Hindlimb muscle (tissue), 1 donor: ENCODE measurements at places on chromosomes 5 and 9.

DNA sequence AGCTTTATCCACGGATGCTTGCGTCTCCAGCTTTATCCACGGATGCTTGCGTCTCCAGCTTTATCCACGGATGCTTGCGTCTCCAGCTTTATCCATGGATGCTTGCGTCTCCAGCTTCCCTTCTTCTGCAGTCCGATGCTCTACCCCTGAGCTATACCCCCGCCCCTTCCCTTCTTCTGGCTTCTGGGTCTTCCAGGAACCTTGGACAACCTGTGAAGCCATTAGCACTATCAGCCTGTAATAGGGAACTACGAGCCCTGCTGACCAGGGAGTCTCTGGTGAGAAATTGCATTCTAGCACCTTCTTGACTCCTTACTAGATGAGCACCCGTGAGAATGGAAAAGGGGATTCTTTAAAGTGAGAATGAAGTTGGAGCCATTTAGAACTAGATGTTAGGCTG is 39.1 kb upstream of the SH3PXD2B start:
- DNase-seq, result no peak

- no peak for DNase-seq
Observed at GRCh38 chr5:166382031-166382430, 1909.4 kb upstream of the WWC1 start.

DNA sequence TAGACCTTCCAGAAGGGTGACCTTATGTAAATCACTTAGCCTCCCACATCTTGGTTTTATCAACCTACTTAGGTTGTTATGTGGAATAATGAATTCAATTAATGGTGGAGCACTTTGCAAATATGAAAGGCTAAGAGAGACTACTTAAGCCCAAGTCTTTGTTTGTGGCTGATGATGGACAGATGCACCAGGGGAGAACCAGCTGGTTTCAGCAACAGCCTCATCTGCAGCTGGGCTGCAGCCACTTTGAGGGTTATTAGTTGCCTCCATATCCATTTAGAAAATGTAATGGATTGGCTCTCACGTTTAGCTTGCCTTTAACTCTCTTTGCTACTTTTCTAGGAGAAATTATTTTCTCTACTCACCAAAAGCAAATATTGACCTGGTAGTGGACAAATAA is 146.6 kb downstream of the ESM1 start:
- DNase-seq, result no peak

- DNase-seq, result no peak
Observed at GRCh38 chr9:109681301-109681700, 98.7 kb upstream of the PALM2AKAP2 start.

DNA sequence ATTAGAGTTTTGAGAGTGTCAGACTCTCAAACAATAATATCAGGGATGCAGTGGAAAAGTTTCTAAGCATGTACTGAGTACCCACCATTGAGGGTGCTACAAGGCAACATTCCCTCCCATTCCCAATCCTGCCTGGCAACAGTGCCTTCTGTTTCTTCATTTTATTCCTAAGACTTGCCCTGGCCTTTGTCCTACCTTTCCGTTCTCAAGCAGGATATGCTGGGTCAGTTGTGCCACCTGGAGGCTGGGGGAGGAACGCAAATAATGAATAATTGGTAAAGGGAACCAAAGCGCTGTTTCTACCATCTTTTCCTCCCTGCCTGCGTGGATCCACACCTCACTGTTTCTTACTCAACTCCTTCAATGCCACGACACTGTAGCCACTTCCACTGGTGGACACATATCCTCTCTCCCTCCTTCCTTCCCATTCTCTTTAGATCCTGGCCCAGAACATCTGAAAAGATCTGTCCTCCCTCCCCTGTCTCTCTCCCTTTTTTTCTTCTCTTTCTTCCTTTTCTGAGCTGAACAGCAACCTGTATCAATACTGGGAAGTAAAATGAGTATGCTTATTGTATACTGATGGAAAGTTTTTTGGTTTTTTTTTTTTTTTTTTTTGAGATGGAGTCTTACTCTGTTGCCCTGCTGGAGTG is 149.5 kb downstream of the C9orf152 start:
- DNase-seq, result no peak

DNA sequence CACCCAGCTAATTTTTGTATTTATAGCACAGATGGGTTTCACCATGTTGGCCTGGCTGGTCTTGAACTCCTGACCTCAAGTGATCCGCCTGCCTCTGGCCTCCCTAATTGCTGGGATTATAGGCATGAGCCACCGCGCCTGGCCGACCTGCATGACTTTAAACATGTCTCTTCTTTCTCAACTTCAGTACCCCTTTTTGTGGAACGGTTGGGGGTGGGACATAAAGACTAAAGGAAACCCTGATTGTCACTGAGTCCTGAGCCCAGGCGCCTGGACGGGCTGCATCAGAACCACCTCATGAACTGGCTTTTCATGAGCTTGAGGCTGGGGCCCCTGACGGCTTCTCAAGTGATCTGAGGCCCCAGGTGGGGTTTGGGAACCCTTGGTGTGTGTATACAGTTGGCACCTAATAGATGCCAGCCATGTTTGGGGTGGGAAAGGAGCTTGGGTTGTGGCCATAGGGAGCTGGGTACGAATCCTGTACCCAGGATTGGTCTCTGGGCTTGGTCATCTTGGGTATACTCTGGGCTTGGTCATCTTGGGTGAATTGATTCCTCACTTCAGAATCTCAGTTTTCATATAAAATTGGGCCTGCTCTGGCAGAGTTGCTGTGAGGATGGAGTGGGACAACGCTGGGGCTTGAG is 2.2 kb downstream of the GRK6 start:
- DNase-seq, result no peak

- no peak for DNase-seq
Observed at GRCh38 chr5:159844267-159845121, 71.8 kb upstream of the ADRA1B start.

DNA sequence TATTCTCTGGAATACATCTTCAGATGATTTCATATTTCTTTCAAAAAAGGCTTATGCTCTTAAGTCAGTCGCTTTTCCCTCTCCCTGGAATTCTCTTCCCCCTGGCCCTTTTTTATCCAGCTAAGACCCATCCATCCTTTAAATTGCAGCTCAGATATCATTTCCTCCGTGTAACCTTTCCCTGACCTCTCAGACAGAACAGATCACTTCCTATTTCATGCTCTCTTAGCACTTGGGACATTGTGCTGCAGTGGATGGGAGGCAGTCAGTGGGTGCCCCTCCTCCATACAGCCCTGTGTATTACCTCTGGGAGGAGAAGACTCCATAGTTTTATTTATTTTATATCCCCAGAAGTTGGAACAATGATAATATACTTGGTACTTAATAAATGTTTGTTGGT is 423.4 kb downstream of the ISL1 start:
- no peak for DNase-seq

DNA sequence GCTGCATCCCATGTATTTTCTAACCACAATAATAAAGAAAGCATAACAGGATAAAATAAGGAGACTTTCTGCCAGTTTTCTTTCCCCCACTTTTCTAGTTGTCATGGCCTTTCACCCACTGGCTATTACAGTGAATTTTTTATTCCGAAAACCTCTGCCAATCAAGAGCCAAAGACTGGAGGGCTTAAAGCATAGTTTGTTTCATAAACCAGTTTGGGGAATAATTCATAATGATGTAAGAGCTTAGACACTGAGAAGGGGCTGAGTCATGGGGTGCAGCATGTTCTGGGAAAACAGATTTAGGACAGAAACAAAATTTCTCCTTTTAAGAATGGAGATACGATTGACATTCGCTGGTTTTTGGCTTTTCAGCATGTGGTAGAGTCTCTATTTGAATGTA is 4.4 kb upstream of the GLIPR2 start:
- DNase-seq, result no peak

DNA sequence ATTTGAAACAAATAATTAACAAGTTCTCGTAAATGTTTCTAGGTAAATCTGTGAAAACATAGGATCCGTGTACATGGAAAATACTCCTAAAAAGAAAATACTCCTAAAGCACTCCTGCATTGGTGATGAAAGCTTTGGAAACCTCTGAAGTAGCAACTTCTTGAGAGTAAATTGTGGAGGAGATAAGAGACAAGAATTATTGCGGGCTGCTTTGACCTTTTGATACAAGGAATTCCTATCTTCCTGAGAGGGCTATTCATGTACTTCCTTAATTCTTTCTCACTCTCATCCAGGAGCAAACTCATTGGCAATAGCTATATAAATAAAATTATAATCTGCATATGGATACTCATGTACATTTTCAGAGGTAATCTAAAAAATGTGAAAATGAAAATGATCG is 158.4 kb upstream of the PIK3R1 start:
- DNase-seq, result no peak

GRCh38 chr9:78707481-78707991 is 410.6 kb downstream of the PSAT1 start:
- DNase-seq, result no peak

GRCh38 chr5:91830361-91830953 is 447.3 kb upstream of the ARRDC3 start:
- DNase-seq, result no peak

DNA sequence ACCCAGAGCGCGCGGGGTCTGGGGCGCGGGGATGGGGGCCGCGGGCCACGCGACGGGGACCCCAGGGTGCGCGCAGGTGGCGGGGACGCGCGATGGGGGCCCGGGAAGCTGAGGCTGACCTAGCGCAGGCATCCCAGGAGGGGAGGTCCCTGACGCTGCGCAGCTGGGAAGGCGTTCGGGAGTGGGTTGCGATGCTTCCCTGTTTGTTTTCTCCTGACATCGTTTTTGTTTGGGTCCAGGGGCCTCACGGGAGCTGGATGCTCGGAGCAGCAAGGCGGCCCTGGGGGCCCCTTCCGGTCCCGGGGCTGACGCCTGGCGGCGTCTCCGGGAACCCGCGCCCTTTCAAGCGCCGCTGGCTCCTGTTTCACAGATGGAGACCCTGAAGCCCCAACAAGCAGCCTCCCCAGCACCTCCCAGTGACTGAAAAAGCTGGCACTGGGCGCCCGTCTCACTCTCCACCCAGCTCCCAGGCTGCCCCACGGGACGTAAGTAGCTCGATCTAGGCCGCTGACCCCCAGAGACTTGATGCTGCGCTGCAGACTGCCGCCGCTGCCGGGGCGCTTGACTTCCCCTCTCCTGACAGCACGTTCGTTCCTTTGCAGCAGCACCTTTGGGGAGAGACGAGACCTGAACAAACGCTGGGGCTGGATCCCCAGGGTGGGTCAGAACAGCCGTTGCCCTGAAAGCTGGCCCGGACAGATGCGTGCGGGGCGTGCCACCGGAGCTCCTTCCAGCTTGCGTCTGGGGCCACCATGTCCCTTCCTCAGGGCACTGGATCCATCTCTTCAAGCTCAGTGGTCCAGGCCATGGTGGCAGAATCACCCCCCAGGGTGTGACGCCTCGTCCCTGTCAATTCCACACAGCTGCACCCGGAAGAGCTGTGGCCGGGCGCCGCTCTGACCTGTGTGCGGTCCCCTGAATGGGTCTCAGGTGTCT is 593 bp downstream of the BRD3OS start:
- no peak for DNase-seq

GRCh38 chr5:103741984-103742383 is 179.4 kb upstream of the NUDT12 start:
- no peak for DNase-seq

- no peak for DNase-seq
Observed at GRCh38 chr5:40550481-40550880, 129.2 kb upstream of the PTGER4 start.

GRCh38 chr9:81680506-81680905 is 8.8 kb downstream of the TLE1 start:
- no peak for DNase-seq

GRCh38 chr9:109699019-109699418 is 81.0 kb upstream of the PALM2AKAP2 start:
- DNase-seq, result no peak

DNA sequence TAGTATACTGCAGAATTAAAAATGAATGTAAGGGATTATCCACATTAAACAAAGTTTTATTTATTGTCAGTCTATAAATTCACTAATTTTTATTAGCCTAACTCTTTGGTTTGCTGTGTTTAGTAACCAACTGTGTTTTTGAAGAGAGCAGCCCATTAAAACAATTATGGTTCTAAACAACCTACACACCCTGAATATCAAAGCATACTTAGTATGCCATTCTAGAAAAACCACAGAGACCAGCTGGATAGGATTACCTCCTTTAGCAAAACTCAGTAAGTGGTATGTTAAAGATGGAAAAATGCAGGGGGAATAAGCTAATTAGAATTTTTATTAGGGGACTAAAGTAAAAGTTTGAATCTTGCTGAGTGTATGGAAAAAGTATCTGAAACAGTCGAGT is 1981.7 kb upstream of the NUDT12 start:
- DNase-seq, result no peak

GRCh38 chr5:148416921-148417320 is 33.2 kb downstream of the FBXO38 start:
- no peak for DNase-seq

- peak; percentile 20 for DNase-seq
Observed at GRCh38 chr5:164951570-164951969, 1446.2 kb downstream of the MAT2B start.

- DNase-seq, result no peak
Observed at GRCh38 chr5:96869372-96869641, 7.0 kb upstream of the ERAP2 start.

- DNase-seq, result no peak
Observed at GRCh38 chr5:3077684-3078083, 326.2 kb upstream of the IRX2 start.

GRCh38 chr9:129990269-129991010 is 52.5 kb downstream of the FNBP1 start:
- no peak for DNase-seq

- no peak for DNase-seq
Observed at GRCh38 chr5:10301842-10302610, 5.7 kb downstream of the CMBL start.

GRCh38 chr9:15249981-15250380 is 57.0 kb downstream of the TTC39B start:
- no peak for DNase-seq

DNA sequence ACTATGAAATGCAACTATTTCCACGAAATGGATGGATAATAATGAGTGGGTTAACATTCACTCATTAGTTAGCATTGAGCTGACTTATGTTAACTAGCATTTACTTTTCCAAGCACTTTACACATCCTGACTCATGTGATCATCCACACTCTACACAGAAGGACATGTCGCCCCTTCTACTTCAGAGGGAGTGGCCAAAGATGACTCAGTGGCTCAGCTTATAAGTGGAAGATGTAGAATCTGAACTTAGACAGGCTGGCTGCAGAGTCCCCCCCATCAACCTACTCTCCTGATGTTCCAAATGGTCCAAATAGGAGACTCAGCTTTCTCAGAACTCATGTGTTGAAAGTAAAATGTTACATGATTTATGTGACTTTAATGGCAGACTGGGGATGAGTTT is 146.0 kb downstream of the ADCY2 start:
- DNase-seq, result no peak

GRCh38 chr5:99129768-99130501 is 201.1 kb upstream of the CHD1 start:
- no peak for DNase-seq

DNA sequence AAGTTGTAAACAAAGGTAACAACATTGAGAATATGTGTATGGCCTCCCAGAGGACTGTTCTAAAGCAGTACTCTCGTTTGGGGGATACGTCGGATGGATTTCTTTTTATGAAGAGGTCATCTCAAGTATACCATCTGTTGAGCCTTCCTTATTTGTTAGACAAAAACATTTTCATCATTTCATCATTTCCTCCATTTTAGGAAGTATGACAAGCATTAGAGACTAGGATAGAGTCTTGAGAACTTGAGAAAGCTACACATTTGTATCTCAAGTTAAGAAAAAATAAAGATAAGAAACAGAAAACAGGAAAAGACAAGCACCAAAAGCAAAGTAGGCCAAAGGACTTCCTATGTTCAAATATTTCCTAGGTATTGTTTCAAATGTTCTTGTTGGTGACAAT is 307.0 kb downstream of the EFNA5 start:
- no peak for DNase-seq

- no peak for DNase-seq
Observed at GRCh38 chr5:128469912-128470311, 68.1 kb downstream of the FBN2 start.

GRCh38 chr5:178778919-178779318 is 48.5 kb upstream of the ZNF354A start:
- no peak for DNase-seq
